ENCODE measurements at places on chromosomes 16 and 17. TPM values are rescaled to one million over a fixed set of nuclear protein-coding genes. Genes with fewer than 3 reads are reported as not detected.

DNA sequence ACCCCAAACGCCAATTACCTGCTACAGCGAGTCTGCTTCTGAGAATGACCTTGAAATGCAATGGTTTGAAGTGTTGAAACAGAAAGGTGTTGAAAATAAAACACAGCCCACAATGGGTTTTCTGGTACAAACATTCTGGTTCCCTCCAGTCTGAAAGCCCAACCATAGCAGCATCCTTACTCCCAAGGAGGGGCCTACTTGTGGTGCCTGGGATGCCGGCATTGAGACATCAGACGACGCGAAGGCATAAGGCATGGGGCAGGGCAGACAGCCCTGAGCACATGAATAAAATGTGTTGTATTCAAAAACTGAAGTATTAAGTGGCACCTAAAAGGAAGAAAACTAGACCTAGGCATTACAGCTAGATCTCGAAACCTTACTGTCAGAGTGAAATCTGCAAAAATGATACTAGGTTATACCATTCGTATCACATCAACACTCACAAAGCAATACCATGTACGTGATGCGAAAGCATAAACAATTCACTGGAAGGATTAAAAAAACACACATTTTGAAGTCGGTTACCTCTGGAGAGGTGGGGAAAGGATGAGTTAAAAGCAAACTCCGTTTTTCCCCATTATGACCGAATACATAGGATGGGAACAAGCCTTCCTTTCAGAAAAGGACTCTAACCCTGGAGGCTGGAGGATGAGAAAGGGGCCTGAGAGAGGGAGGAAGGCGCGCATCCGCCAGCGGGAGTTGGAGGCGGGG is 702 bp downstream of the NUDT21 start:
- no peak for DNase-seq

GRCh38 chr17:17785407-17785806 is 51.4 kb downstream of the SREBF1 start:
- no peak for DNase-seq

DNA sequence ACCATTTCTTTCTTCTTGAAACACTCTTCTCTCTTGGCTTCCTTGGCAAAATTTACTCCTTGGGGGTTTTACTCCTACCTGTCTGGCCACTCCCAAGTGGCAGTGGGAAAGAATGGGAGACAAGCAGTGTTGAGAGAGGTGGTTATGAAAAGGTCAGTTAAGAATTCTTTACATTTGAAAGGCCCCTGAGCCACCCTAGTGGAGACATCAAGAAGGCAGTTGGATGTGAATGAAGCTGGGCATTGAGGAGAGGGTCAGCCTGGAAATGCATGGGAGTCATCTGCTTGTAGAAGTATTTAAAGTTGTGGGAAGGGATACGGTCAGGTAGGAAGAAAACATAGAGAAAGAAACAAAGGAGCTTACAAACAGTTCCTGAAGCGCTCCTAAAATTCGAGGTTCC is 42.3 kb upstream of the CCNF start:
- DNase-seq = no peak

Gene NPTX1
- not detected for total RNA-seq

Gene CCDC40
- 0.93 TPM for total RNA-seq

DNA sequence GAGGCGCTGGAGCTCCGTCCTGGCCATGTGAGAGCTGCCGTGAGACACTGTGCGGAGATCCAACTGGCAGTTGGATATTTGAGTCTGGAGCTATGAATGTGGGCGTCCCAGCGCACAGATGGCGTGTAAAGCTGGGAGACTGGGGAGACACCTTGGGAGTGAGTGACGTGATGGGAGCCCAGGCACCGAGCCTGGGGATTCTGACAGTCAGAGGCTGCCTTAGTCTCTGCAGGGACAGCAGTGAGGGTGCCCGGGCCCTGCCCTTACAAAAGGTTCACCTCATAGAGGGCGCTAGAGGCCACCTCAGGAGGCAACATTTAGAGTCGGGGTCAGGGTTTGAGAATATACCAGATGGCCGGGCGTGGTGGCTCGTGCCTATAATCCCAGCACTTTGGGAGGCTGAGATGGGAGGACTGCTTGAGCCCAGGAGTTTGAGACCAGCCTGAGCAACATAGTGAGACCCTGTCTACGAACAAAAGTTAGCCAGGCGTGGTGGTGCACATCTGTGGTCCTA is 194.1 kb upstream of the GSE1 start:
- DNase-seq = no peak

DNA sequence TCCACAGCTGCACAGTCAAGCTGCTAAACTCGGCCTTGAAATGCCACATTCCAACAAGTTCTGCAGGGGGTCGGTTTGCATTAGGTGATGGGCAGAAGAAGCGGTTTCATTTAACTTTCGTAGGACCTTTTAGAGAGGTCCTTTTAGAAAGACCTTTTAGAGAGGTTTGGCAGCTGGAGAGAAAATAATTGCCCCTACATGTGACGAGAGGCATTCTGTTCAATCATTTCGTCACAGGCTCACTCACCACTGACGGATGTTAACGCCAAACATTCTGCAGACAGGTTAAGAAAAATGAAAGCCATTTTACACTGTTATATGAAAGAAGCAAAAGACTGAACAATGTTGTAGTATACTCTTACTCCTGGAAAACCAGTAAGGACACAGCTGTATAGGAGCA is 76.5 kb upstream of the ZNF423 start:
- no peak for DNase-seq

Gene NT5M
- 0.42 TPM for total RNA-seq

DNA sequence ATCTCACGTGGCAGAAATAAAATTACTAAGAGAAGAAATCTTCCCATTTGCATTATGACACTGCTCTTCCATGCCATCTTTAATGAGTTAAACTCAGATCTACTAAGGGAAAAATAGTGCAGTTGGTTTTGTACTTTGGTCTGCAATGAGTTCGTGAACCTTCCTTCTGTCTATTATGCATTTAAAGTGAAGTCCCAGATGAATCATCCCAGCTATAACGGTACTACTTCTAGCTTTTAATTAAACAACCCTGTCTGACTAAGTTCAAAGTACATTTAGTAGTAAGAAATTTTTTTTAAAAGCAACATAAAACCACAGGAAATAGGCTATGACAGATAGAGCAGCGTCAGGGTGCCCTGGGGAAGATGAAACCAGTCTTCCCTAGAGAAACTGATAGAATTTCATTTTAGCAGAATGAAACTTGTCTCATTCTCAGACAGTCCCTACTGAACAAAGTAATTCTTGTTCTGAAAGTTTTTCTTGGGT is 1.8 kb downstream of the TMIGD1 start:
- DNase-seq = no peak

- no peak for DNase-seq
Measured at GRCh38 chr17:79835953-79836509, 3.2 kb downstream of the CBX4 start.

DNA sequence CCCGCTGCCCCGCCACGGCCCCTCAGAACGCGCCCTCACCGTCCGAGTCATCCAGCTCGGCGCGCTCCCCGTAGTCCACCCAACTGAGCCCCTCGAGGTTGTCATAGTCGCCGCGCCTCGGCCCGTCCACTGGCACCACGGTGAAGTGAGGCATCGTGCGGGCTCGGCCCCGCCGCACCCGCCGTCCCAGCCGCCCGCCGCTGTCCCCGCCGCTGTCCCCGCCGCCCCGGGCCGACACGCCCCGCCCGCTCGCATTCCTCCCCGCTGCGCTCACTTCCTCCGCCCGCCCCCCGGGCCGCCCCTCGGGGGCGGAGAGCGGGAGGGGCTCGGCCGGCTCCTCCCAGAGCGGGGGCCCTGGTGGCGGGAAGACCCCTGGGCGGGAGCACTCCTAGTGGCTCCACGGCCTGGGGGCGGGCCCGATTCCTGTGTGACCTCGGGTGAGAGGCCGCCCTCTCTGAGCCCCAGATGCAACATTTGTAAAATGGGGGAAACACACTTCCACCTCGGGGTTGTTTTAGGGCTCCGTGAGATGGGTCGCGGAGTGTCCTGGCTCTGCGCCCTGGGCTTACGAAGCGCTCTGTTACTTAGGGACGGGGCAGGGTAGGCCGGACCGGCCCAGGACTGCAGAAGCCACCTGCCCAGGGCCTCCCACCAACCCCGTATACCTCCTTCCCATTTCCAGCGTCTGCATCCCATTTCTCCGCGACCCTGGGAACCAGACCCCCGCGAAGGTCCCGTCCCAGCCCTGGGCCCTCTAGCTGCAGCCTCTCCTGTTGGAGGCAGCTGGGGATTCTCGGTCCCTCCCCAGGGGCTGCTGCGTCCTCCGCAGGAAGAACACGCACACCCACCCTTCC is at the start of gene SLC12A4:
Gene SLC12A4 (minus strand): TSS at position 238 of the 854 bp plus-strand sequence. CDS start 84 bp downstream, at position 154.
- peak; percentile 81 for DNase-seq

Gene KRTAP4-12
- not detected for total RNA-seq

Gene GP1BA
- not detected for total RNA-seq

DNA sequence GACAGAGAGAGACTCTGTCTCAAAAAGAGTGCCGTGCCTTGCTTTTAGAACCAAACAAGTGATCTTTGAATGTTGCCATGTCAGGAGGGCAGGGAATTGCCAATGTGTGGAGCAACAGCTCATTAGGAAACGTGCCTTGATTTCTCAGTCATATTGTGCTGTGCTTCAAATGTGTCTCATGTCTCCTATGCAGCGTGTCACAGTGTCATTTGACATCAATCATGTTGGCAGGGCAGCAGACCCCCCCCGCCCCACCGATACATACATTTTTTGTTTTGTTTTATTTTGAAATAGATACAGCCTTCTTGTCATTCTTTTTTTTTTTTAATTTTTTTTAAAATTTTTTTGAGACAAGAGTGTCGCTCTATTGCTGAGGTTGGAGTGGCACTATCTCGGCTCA is 22.1 kb downstream of the MRC2 start:
- DNase-seq = no peak
